Ureter (tissue), 1 donor: ENCODE measurements at places on chromosomes 5 and 9.

- DNase-seq = no peak
Observed at GRCh38 chr9:37621273-37622121, 29.1 kb upstream of the TOMM5 start.

- DNase-seq = no peak
Observed at GRCh38 chr5:97501965-97502305, 318.9 kb upstream of the RIOK2 start.

DNA sequence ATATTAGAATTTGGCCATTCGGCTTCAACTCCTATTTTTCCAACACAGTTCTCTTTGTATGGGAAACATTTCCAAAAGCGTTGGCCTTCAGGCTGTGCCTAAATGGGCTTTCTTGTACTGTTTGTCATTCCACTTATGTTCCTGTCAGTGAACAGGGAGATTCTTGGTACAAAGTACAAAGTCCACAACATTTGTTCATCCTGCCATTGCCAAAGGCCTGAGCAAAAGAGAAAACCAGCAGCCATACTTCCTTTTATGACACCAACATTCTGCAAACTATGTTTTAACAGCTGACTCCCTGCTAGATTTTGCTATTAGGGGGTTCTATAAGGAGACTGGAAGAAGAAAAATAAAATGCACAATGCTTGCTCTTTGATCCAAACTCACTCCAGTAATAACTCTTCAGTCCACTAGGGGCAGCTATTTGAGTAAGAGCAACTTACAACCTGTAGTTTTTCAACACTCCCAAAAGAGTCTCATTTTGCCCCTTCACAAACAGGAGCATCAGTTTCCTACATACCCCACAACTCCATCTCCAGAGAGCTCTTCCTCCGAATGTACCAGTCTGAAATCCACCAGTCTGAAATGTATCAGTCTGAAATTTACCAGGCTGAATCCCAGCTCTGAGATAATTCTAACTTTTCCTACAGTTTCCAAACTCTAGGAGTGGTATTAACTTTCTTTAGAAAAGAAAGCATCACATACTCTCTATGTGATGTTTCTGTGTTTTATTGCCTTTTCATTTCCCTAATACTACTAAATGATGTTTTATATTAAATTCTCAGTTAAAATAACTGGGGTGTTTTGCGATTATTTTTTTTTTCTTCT, 693.8 kb downstream of the DNAH5 start:
- DNase-seq = no peak

DNA sequence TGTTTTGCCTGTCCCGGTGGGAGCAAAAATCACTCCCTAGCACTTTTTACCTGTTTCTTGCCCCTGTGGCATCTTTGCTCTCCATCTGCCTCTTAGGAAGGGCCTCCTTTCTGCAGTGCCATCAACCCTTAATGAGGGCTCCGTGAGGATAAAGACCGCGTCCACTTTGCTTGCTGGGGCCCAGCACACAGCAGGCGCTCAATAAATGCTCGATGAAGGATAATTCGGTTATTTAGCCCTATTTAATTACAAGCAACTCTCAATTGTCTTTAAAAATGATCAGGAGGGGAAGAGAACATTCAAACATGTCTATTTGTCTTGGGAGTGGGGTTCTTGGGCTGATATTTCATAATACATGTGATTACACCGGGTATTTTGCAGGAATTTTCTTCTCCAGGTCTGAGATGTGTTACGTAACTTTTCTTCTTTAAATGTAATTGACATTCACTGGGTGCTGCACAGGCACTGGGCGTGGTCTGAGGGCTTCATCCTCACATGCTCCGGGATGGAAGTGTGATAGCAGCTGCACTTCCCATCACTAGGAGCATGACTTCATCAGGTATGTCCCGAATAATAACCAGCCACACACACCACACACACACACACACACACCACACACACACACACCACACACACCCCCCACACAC, 19.8 kb upstream of the NTNG2 start:
- no peak for DNase-seq

- no peak for DNase-seq
Observed at GRCh38 chr5:126899476-126899875, 122.5 kb downstream of the LMNB1 start.

GRCh38 chr9:111937781-111938426, 41.3 kb downstream of the UGCG start:
- no peak for DNase-seq
